ENCODE measurements at places on chromosomes 2 and 18. TPM values are rescaled to one million over a fixed set of nuclear protein-coding genes. Genes with fewer than 3 reads are reported as not detected.

GRCh38 chr18:68406761-68407160 lies 308.1 kb downstream of the TMX3 start:
- H3K27me3 ChIP-seq = no peaks in the 10 kb centered on the region
- no peak for DNase-seq
- no peaks in the 10 kb centered on the region for H3K36me3 ChIP-seq
- H3K4me1 ChIP-seq = no peaks in the 10 kb centered on the region

GRCh38 chr2:4420032-4420431 lies 716.7 kb downstream of the DCDC2C start:
- no peaks in the 10 kb centered on the region for H3K4me1 ChIP-seq
- H3K36me3 ChIP-seq = no peaks in the 10 kb centered on the region
- no peak for DNase-seq
- H3K27ac ChIP-seq = no peak overlapping the region

Gene IL1RL1
- 1.3 TPM for total RNA-seq

DNA sequence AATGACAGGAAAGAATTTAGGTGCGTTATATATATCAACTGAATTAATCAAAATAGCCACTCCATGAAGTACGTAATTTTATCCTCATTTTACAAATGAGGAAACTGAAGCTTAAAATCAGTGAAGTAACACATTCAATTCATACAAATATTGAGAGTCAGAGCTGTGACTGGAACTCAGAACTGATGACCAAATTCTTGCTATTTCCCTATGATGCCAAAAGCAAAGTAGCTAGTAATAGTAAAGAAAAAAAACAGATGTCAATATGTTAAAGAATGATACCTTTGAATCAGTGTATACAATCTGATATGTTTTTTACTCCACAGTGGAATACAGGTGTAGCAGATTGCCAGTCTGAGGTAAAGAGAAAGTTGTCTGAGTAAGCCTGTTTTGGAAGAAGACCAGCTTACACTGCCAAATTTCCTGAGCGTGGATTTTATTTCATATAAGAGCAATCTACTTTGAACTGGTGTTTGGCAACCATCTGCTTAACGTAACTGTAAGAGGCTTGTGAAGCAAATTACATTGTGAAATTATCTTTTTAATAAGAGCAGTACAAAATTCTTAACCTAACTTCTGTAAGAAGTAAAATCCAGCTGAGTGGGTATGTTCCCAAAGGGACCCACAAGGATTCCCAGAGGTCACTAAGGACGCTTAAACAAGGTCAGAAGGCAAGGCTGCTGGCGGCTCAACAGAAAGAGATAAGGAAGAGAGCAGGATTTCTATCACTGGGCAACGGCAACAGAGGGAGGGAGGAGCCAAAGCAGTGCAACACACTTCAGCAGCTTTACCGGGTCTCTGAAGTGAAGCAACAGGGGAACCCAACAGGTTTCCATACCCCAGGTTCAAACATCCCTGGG lies 85.6 kb downstream of the IKZF2 start:
- DNase-seq = peak; percentile 45
- H3K36me3 ChIP-seq = no peaks in the 10 kb centered on the region
- H3K27ac ChIP-seq = peak overlapping the region; percentile 25
- H3K4me3 ChIP-seq = peak overlapping the region; percentile 3
- H3K4me1 ChIP-seq = no peaks in the 10 kb centered on the region

- no peaks in the 10 kb centered on the region for H3K4me1 ChIP-seq
- no peak overlapping the region for H3K4me3 ChIP-seq
- H3K36me3 ChIP-seq = no peaks in the 10 kb centered on the region
- no peaks in the 10 kb centered on the region for H3K27me3 ChIP-seq
- no peak overlapping the region for H3K27ac ChIP-seq
Observed at GRCh38 chr2:70718241-70718640, 49.8 kb downstream of the ADD2 start.

Gene LONRF2
- total RNA-seq = 20.4 TPM

Gene PDE1A
- total RNA-seq = 4.1 TPM

GRCh38 chr2:172976116-172976515 lies 99.5 kb upstream of the MAP3K20 start:
- no peaks in the 10 kb centered on the region for H3K27me3 ChIP-seq
- no peaks in the 10 kb centered on the region for H3K4me1 ChIP-seq
- no peak for DNase-seq
- H3K27ac ChIP-seq = no peak overlapping the region

GRCh38 chr18:12001421-12001820 lies 20.1 kb downstream of the IMPA2 start:
- no peaks in the 10 kb centered on the region for H3K36me3 ChIP-seq
- no peaks in the 10 kb centered on the region for H3K4me1 ChIP-seq
- no peak overlapping the region for H3K27ac ChIP-seq
- H3K27me3 ChIP-seq = no peaks in the 10 kb centered on the region
- H3K4me3 ChIP-seq = no peak overlapping the region
- no peak for DNase-seq

- H3K36me3 ChIP-seq = no peaks in the 10 kb centered on the region
- peak; percentile 72 for DNase-seq
- peak overlapping the region; percentile 44 for H3K4me3 ChIP-seq
- H3K4me1 ChIP-seq = peaks cover 10% of the 10 kb centered on the region
- peak overlapping the region; percentile 73 for H3K27ac ChIP-seq
- H3K27me3 ChIP-seq = no peaks in the 10 kb centered on the region
Observed at GRCh38 chr2:241609859-241610793, 26.8 kb downstream of the THAP4 start.

Gene AQP4
- 8.4 TPM for total RNA-seq

GRCh38 chr2:106996171-106996769 lies 110.3 kb upstream of the ST6GAL2 start:
- no peaks in the 10 kb centered on the region for H3K27me3 ChIP-seq
- no peaks in the 10 kb centered on the region for H3K36me3 ChIP-seq
- no peak overlapping the region for H3K27ac ChIP-seq
- no peak overlapping the region for H3K4me3 ChIP-seq
- H3K4me1 ChIP-seq = no peaks in the 10 kb centered on the region

DNA sequence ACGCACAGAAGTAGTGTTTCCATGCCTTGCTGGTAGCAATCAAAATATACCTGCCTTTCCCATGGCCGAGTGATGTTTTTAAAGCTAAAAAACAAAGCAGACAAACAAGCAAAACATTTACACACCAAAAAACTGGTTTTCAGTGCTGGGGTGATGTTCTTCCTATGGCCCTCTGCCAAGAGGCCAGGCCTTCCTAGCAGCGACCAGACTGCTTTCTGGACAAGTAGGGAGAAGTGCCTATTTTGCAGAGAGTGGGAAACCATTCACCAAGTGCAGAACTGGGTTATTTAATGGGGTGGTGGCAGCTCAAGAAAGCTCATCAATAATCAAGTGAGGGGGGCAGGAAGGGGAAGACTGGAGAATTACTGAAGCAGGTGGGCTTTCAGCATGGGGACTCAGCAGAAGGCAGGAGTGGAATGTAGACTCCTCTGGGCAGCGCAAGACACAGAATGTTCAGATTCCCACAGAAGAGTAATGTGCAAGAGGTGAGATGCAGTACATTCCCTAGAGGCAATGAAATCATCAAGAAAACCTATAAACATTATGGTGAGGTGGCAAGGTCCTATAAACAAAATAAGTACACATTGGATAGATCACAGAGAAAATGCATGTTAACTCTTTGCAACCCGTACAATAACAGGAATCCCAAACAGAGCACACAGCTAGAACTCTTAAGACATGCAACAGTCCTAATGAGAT lies 44.0 kb downstream of the CPO start:
- H3K27ac ChIP-seq = no peak overlapping the region
- no peaks in the 10 kb centered on the region for H3K36me3 ChIP-seq
- H3K27me3 ChIP-seq = no peaks in the 10 kb centered on the region

DNA sequence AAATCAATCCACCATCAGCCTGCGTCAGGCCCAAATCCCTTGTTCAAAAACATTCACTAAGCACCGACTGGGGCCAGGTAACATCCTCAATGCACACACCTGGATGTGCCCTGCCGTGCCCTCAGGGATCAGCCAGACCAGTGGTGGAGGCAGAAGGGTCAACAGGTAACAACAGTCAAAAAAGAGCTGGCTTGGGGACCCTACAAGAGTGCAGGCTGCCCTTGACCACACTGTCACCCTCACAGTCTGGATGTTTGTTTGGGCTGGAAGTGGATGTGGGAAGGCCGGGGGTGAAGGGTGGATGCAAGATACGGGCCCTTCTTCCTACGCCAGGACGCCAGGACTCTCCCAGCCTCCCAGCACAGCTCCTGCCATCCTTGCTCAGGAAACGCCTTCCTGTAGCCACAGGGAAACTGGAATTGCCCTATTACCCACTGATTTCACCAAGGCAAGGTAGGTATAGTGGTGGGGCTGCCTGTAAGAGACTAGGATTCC lies 2.7 kb downstream of the BIN1 start:
- no peak overlapping the region for H3K4me3 ChIP-seq
- H3K27ac ChIP-seq = peak overlapping the region; percentile 90
- DNase-seq = no peak

GRCh38 chr2:30372826-30373225 lies 74.2 kb upstream of the LCLAT1 start:
- no peak overlapping the region for H3K27ac ChIP-seq
- no peak overlapping the region for H3K4me3 ChIP-seq
- H3K27me3 ChIP-seq = no peaks in the 10 kb centered on the region
- no peaks in the 10 kb centered on the region for H3K4me1 ChIP-seq

Gene DLX1
- 1.3 TPM for total RNA-seq

Gene CRACDL
- total RNA-seq = 20.8 TPM

Gene SLC8A1
- total RNA-seq = 28.2 TPM

GRCh38 chr2:112276954-112277353 lies 1.6 kb downstream of the ZC3H6 start:
- H3K4me1 ChIP-seq = no peaks in the 10 kb centered on the region
- H3K36me3 ChIP-seq = no peaks in the 10 kb centered on the region
- no peak overlapping the region for H3K4me3 ChIP-seq
- no peaks in the 10 kb centered on the region for H3K27me3 ChIP-seq
- DNase-seq = no peak

Gene SP5
- 8.4 TPM for total RNA-seq

DNA sequence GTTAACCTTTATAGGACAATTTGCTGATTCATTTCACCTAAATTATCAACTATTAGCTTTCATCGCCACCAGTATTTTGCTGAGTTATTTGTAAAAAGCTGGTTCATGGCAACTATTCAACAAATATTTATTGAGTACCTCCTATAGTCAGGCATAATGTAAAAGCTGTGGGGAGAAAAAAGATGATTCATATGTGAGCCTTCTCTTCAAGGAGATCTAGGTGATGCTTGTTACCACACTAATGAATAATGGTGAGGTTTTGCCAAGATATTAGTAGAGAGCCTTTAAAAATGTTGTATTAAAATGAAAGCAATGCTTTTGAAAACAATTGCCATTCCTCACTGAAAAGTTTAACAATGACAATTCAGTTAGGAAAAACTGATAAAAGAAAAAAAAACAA lies 187.8 kb downstream of the ANKRD44 start:
- no peak overlapping the region for H3K4me3 ChIP-seq
- no peak for DNase-seq
- no peaks in the 10 kb centered on the region for H3K27me3 ChIP-seq

Gene KCNG3
- total RNA-seq = 0.27 TPM

DNA sequence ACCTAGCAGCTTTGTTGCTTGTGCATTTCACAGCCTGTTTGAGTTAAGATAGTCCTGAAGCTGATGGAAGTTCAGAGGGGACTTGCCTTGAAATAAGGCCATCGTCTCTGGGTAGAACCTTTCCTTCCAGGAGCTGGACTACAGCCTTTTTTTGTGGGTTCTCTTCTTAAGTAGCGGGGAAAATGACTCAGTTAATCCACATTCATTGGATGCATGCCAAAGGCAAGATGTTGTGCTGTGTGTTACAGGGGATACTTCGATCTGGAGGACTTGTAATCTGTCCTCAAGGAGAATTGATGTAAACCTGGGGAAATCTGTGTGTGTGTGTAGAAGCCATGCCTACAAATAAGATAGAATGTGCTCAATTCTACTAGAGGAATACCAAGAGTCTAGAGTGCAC lies 46.8 kb downstream of the RPIA start:
- H3K4me3 ChIP-seq = no peak overlapping the region
- no peaks in the 10 kb centered on the region for H3K36me3 ChIP-seq
- no peak for DNase-seq
- H3K27ac ChIP-seq = no peak overlapping the region
- H3K27me3 ChIP-seq = no peaks in the 10 kb centered on the region
- no peaks in the 10 kb centered on the region for H3K4me1 ChIP-seq

Gene CCDC141
- total RNA-seq = 0.32 TPM

Gene RNF125
- 2.6 TPM for total RNA-seq

Gene MC4R
- total RNA-seq = not detected

DNA sequence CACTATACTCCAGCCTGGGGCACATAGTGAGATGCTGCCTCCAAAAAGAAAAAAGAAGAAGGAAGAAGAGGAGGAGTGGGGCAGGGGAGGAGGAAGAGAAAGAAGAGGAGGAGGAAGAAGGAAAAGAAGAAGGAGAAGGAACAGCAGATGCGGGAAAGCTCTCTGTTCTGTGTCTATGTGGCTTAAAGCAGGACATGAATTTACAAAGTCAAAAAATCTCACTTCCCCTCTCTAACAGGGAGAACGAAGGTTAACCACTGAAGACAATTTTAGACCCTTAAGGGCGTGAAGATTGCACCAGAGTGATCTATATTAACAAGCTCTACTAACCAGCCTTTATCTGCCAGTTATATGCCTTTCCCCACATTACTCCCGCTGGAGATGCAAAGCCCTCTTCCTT lies 258.9 kb downstream of the METTL4 start:
- H3K27me3 ChIP-seq = no peaks in the 10 kb centered on the region
- no peaks in the 10 kb centered on the region for H3K4me1 ChIP-seq
- no peak overlapping the region for H3K4me3 ChIP-seq

DNA sequence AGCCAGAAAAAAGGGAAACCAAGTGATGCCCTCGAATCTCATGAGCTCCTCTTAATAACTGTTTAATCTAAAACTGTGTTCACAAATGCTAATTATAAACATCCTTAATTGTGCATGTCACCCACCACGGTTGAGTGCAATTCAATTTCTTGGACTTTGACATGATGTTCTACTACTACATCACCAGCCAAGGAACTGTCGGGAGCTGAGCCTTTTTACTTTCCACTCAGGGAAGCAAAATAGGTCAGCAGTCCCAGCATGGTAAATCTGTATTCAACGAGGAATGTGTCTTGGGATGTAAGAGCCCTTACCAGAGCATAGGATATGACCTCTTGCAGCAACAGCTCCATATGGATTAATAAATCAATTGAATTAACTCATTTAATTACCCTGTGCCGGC lies 20.8 kb upstream of the REG3G start:
- no peaks in the 10 kb centered on the region for H3K36me3 ChIP-seq
- DNase-seq = no peak
- no peaks in the 10 kb centered on the region for H3K27me3 ChIP-seq
- H3K4me1 ChIP-seq = no peaks in the 10 kb centered on the region
- H3K27ac ChIP-seq = no peak overlapping the region

GRCh38 chr2:160144280-160144990 lies 55.6 kb downstream of the ITGB6 start:
- DNase-seq = no peak
- no peak overlapping the region for H3K27ac ChIP-seq
- no peaks in the 10 kb centered on the region for H3K4me1 ChIP-seq
- H3K4me3 ChIP-seq = no peak overlapping the region
- no peaks in the 10 kb centered on the region for H3K27me3 ChIP-seq

Gene TMEM247
- total RNA-seq = not detected

- no peaks in the 10 kb centered on the region for H3K27me3 ChIP-seq
- no peak overlapping the region for H3K4me3 ChIP-seq
- no peaks in the 10 kb centered on the region for H3K36me3 ChIP-seq
Observed at GRCh38 chr2:147297820-147298219, 547.0 kb upstream of the ACVR2A start.

Gene DLGAP1
- total RNA-seq = 42.2 TPM

Data from prostate gland (tissue), 2 donors.